Effector CD4-positive, alpha-beta T cell (primary cell): ENCODE measurements at places on chromosomes 6 and 20.

- DNase-seq: peak; percentile 36
Measured at GRCh38 chr6:32940656-32941213, at the start of gene HLA-DMB. TSS of gene HLA-DMB (minus strand) at chr6:32941028. CDS start at chr6:32940807, 221 bp downstream.

GRCh38 chr20:32792316-32792715, 27.4 kb upstream of the MAPRE1 start:
- DNase-seq: peak; percentile 8

GRCh38 chr6:35168461-35168861, 27.3 kb upstream of the TCP11 start:
- DNase-seq: no peak

DNA sequence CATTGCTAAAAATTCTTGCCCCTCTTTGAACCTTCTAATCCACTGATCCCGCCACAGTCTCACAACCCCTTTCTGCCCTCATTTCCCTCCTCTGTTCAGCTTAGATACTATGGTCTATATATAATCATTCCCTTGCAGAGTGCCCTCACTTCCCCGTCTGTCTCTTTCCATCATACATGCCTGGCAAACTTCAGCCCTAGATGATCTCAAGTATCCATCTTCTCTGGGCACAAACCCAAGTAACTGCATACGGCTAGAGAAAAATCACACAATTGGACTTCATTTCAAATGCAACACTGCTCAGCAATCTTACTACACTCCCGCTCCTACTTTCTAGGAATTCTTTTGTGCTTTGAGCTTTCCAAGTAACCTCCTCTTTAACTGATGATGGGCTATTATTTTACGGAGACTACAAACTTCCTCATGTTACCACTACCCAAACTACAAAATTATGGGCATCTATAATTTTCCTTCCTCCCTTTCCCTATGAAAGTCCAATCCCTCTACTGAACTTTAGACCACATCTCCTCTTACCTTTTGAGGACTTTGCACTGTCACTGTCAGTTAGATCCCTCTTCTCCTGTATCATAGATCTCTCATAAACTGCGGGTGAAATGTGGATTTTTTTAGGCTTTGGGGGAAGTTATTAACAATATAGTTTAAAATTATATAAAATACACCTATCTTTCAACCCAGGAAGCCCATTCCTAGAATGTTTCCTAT, 135.6 kb downstream of the BTBD9 start:
- no peak for DNase-seq

DNA sequence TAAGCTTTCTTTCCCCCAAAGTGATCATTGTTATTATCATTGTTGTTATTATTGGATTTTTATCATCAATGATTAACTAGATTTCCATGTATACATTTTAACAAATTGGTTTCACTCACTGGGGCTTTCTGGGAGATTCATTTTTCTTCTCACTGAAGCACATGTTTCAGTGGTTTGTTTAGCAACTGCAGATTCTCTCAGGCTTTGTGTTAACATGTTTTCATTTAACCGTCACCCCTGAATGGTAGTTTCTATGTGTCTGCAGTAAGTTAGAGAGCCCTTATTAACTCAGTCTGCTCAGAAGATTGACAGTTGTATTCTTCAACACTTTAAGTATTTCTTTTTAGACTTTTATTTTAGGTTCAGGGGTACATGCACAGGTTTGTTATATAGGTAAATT, 12.4 kb downstream of the ZKSCAN4 start:
- DNase-seq: no peak

GRCh38 chr6:24720131-24720603, 1.2 kb upstream of the C6orf62 start:
- DNase-seq: peak; percentile 65

GRCh38 chr20:49115564-49115963, 69.5 kb downstream of the CSE1L start:
- DNase-seq: no peak

DNA sequence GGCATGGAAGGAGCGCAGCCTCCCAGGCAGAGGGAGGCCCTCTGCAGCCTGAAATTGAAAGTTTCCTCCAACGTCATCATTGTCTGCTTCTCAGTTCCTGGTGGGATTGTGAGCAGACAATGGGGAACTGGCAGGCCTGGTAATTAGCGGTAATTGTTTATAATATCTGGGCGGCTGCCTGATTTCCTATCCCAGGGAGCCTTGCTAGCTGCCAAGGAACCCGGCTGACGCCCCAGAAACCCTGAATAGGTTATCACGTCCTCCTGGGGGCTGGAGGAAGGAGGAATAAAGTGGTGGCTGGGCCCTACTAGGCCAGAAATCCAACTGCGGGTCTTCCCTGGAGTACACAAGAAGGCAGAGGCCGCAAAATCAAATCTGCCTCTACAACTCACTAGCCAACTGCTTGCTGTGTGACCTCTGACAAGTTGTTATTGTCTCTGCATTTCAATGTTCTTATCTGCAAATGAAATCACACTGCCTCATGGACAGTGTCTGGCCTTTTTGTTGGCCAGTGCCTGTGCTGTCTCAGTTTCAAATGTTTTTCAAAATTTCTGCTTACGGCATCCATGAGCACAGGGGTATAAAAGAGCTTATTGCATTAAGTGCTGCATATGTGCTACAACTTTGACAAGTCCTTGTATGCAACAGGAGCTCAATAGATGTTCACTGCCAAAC, 16.9 kb downstream of the KCNK15 start:
- DNase-seq: no peak

DNA sequence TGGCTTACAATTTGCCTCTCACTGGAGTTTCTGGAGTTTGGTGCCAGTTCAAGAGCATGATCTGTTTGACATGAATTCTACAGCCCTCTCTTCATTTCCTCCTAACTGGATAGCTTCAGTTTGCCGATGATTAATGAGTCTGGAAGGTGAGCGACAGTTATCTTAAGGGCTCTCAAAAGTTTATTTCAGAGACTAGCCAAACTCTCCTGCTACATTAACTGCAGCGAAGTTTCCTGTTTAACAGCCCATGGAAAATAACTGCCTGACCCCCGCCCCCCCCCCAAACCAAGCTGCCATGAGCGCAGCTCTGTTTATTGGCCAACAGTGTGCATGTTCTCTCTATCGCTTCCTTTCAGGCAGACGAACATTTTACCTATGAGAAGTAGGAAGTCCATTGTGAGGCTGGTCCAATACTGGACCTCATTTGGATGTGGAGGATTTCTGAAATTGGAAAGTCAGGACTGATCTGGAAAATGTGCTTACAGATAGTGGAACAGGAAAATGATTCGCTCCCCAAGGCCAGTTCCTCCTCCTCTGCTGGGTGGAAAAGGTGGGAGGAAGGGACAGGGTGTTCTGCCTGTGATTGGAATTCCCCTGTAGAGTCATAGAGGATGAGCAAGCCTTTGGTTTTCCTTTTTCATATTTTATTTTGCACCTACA, 522.2 kb upstream of the JAG1 start:
- no peak for DNase-seq

- no peak for DNase-seq
Measured at GRCh38 chr6:121619987-121620740, 184.7 kb downstream of the GJA1 start.

- DNase-seq: no peak
Measured at GRCh38 chr6:31621320-31621939, 915 bp downstream of the PRRC2A start.

- DNase-seq: no peak
Measured at GRCh38 chr20:39849664-39850063, 839.4 kb downstream of the MAFB start.
